ENCODE measurements at places on chromosomes 16 and 17.
A peak's percentile ranks its signal among the peaks of the same experiment; 100 is the strongest.

DNA sequence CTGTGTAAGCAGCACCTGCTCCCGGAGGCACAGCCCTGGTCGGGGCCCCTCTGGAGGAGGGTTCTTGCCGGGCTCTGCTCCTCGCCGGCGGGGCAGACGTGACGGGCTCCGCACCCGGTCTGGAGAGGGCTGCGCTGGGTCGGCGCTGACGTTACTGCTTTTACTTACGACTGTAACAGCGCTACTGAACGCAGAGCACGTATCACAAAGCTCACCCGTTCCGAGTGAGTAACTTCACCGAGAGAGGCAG lies 1.3 kb upstream of the RAB40C start:
- DNase-seq: peak; percentile 55

DNA sequence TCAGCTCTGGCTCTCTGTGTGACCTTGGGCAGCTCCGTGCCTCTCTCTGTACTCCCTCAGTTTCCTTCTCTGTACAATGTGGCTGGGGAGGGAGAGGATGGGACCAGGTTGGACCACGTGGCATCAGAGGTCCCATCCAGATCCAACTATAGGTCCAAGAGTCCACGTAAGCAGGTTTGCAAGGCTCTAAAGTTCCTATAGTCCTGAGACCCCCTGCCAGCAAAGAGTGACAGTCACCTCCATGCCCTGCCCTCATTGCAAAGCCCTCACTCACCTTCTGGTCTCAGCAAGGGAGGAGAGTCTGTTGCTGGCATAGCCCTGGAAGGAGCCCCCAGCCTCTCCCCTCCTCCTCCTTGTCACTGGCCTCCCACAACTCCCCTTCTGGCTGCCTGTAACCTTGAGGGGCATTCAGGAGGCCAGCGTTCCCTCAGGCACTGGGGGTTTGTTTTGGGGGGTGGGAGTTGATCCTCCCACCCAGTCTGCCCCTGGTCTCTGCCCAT lies 6.1 kb upstream of the DRC7 start:
- DNase-seq: no peak

GRCh38 chr17:45051060-45051719 lies at the start of gene DCAKD:
Gene DCAKD (minus strand): TSS chr17:45051632. CDS start chr17:45034885, 16,747 bp downstream.
- peak; percentile 92 for DNase-seq

- DNase-seq: no peak
These were observed 20.6 kb downstream of the TPPP3 start for GRCh38 chr16:67372664-67373063.

- DNase-seq: no peak
These were observed 18.9 kb downstream of the ARHGAP17 start for GRCh38 chr16:24996301-24996700.

- peak; percentile 47 for DNase-seq
These were observed 184.8 kb upstream of the GSE1 start for GRCh38 chr16:85428168-85428898.
